Activated CD8-positive, alpha-beta T cell treated with anti-CD3 and anti-CD28 coated beads, Interleukin-2, amount 10 ng/mL, durations not matched to agents 7 days and 5 days (primary cell): ENCODE measurements at places on chromosomes 6 and 20. TPM values are rescaled to one million over a fixed set of nuclear protein-coding genes. Genes with fewer than 3 reads are reported as not detected.

DNA sequence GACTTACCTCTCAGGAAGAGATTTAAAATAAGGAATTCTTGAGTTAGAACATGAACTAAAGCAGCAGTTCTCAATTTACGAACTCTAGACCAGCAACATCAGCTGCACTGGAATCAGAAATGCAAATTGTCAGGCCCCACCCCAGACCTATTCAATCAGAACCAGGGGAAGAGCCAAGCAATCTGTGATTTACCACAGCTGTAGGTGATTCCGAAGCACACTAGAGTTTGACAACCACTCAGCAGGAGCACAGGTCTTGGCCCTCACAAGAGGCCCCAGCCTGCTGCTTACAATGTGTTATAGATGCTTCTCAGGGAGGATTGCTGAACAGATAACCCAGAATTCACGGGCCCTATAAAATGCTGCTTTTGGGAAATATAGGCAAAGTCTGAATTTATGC lies 279.2 kb downstream of the PTPRK start:
- no peak for DNase-seq

GRCh38 chr6:89186762-89187161 lies 30.4 kb downstream of the GABRR1 start:
- no peak for DNase-seq

DNA sequence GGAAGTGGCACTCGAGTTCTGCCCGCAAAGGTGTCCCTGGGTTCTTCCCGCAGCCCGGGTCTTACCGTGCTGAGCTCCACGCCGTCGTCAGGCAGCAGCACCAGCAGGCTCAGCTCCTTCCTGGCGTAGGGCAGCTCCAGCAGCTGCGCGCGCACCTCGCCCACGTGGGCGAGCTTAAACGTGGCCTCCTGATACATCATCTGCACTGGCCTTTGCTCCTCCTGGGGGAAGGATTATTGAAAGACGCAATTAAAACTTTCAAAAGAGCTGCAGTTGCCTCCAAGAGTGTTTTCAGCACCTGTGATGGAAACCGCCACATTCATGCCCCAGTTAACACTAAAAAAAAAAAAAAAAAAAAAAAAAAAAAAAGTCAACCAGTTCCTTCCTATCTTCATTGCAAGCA lies 11.3 kb downstream of the SERPINB9 start:
- DNase-seq: peak; percentile 78

GRCh38 chr20:35947489-35947888 lies 6.8 kb downstream of the SCAND1 start:
- DNase-seq: peak; percentile 56

DNA sequence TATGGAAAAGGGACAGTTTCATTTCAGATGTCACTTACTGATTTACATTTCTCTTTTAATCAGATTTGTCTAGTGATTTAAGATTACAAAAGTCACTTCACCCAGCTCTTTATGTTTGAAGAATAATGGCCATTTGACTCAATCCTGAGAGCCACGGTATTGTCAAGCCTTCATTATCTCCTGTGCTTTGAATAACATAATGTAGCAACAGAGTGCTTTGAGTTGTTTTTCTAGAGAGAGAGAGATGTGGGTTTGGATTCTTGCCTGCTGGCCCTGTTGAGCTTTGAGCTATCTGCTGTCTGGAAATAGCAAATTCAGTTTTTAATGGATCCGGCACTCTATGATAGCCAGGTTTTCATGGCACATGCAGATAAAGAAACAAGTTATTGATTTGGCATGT lies 478.4 kb upstream of the SOX4 start:
- no peak for DNase-seq

- DNase-seq: no peak
Measured at GRCh38 chr20:10649080-10649796, 24.6 kb downstream of the JAG1 start.

DNA sequence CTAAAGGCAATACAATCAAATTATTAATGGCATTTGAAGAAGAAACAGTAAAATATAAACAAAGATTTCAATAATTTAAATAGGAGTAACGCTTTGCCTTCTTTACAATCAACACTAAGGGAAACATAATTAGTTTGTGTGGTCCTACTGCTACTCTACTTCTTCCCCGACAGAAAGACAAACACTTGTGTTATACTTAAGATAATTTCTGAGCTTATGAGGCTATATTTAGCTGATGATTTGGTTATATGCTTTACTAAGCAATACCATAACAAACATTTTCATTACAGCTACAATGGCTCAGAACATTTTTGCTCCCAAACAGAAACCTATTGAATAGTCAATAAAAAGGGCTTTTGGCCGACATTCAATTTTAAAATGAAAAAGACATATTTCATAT lies 1217.2 kb upstream of the GJE1 start:
- no peak for DNase-seq

- DNase-seq: peak; percentile 58
Measured at GRCh38 chr20:35539756-35540212, 2.1 kb upstream of the ERGIC3 start.

- no peak for DNase-seq
Measured at GRCh38 chr6:105001906-105002305, 45.0 kb downstream of the LIN28B start.

- DNase-seq: no peak
Measured at GRCh38 chr6:168949981-168950857, 303.4 kb downstream of the THBS2 start.

- no peak for DNase-seq
Measured at GRCh38 chr6:30135147-30135546, 793 bp upstream of the TRIM40 start.

DNA sequence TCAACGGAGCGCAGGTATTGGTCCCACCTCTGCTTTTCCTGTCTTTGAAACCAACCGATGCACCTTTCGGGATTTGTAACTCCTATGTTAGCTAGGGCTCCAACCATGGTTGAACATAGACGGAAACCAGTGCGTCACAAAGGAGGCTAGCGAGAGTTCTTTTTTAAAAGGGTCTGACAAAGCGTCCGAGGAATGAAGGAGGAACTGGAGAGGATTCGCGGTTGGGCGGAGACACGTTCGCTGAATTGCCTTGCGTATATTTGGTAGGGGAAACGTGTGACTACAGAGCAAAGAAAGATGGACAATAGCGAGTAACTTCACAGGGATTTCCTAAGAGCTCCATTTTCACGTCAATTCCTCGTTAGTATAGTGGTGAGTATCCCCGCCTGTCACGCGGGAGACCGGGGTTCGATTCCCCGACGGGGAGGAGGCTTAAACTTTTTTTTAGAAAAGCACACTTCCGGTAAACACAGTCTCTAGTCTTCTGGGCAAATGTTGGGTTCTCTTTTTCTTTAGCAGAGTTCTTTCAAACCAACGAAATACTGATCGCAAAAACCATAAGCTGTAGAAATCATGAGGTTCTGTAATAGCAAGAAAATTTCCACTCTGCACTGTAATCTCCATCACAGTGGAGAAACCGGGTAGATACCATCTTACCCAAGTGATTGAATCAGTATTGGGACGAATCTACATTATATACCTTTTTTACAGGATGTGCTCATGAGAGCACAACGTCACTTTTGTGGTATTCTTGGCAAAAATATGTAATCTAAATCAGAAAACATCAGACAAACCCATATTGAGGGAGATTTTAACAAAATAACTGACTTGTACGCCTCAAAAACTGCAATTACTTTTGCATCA lies 6.6 kb upstream of the ZNF184 start:
- peak; percentile 89 for DNase-seq

- no peak for DNase-seq
Measured at GRCh38 chr20:63857764-63858392, 3.4 kb upstream of the ABHD16B start.

- DNase-seq: no peak
Measured at GRCh38 chr6:53986721-53987521, 124.3 kb upstream of the MLIP start.

DNA sequence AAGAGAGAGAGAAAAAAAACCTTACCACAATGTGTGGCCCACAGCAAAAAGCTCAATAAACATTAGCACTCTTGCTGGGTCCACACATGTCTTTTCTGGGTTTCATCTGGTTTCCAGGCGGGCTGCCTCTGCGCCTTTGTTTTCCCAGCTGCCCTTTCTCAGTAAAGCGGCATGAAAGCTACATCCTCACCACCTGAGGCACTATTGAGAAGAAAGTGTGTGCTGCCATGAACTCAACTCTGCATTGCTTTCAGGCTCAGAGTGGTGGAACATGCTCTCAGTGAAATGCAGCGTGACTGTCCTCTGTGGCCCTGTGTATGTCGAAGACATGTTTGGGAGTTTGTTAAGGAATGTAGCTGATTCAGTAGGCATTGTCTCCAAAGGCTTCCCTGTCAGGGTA lies 102.3 kb downstream of the LYRM2 start:
- DNase-seq: no peak

- DNase-seq: no peak
Measured at GRCh38 chr20:58492074-58492718, 23.0 kb downstream of the APCDD1L start.

DNA sequence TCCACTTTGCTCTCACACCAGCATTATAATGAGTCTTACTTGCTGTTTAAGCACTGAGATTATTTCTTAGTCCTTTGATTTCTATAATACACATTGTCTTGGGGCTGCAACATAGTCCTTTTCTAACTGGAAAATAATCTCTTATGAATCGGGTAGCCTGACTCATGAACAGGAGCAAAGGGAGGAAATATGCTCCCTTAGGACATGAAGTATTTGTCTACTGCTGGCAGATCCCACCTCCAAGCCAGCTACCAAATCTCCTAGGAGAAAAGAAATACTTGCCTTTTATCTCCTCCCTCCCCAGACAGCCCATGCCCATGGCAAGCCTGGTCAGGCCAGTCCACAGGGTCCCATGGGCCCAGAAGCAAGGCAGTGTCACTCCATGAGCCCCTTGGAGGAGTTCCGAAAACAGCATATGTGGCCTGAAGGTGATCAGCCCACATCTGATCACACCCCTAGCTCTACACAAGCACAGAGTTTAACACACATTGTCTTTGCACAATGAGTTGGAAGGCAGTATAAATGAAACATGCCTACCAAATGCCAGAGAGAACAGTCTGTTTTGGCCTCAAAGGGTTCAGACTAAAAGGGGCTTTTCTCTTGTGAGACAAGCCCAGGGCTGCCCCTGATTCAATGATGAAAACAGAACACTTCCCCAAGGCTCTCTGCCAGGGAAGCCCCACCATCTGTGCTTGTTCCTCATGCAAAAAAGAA lies 37.1 kb upstream of the SLC4A11 start:
- DNase-seq: no peak

- no peak for DNase-seq
Measured at GRCh38 chr6:119207971-119208725, 129.7 kb upstream of the FAM184A start.

DNA sequence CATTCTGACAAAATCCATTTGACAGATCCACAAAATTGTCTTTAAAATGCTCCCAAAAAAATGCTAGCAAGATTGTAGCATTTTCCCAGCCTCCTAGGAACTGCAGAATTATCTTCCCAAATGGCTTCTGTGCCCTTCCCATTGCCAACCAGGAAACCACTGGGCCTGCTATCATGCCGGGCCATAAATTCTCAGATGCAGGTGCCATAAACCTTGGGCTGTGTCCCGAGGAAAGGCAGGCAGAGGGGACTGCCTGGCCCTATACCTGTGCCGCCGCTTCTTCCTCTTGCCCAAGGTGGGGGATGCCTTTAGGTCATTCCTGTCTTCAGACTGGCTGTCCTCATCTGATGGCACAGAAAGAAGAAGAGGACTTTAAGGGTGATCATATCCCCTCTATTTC lies 2.8 kb downstream of the VSX1 start:
- peak; percentile 13 for DNase-seq

- no peak for DNase-seq
Measured at GRCh38 chr6:25332655-25333071, 53.5 kb downstream of the CARMIL1 start.

- DNase-seq: peak; percentile 53
Measured at GRCh38 chr6:158813032-158813431, 6.1 kb downstream of the EZR start.

DNA sequence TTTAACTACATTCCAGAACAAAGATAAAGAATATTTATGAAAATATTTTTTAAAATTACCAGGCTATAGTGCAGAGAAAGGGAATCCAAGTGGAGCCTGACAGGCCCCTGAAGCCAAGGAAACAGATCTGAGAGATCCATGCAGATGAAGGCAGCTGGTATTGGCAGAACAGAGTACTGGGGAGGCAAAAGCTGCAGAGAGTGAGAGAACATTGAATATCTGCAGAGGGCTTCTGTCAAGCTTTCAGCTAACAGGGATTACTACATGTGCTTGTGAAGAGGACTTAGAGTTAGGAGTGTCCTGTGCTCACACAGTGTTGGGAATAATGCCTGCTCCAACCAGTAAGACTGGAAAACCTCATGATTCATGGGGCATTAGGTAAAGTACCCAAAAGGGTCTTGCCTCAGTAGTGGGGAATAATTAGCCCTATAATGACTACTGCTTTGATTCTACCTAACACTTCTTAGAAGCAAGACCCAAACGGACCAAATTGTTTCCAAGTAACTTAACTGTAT lies 657.2 kb downstream of the DHX35 start:
- no peak for DNase-seq

GRCh38 chr6:75144386-75144785 lies 61.5 kb downstream of the COL12A1 start:
- no peak for DNase-seq

EPPIN gene
- total RNA-seq: not detected

EBF4 gene
- total RNA-seq: not detected

OVOL2 gene
- total RNA-seq: not detected

TMC2 gene
- not detected for total RNA-seq

SEL1L2 gene
- total RNA-seq: not detected

PCK1 gene
- not detected for total RNA-seq

KHDRBS2 gene
- not detected for total RNA-seq

TREML1 gene
- total RNA-seq: not detected

MTRF1L gene
- 20.6 TPM for total RNA-seq

CDH22 gene
- not detected for total RNA-seq

PPP1R18 gene
- total RNA-seq: 286 TPM

C20orf144 gene
- total RNA-seq: 0.21 TPM
